ENCODE measurements at places on chromosomes 16 and 17. TPM values are rescaled to one million over a fixed set of nuclear protein-coding genes. Genes with fewer than 3 reads are reported as not detected.

GRCh38 chr16:88857728-88858339 is 907 bp downstream of the TRAPPC2L start:
- H3K27ac ChIP-seq = peak overlapping the region; percentile 21
- peaks cover 47% of the 10 kb centered on the region for H3K36me3 ChIP-seq
- H3K4me3 ChIP-seq = peak overlapping the region; percentile 69
- no peaks in the 10 kb centered on the region for H3K27me3 ChIP-seq
- H3K4me1 ChIP-seq = peaks cover 8% of the 10 kb centered on the region

- no peak overlapping the region for H3K4me3 ChIP-seq
- H3K4me1 ChIP-seq = no peaks in the 10 kb centered on the region
- no peak overlapping the region for H3K27ac ChIP-seq
Measured at GRCh38 chr17:194828-195602, 13.6 kb upstream of the DOC2B start.

- H3K4me1 ChIP-seq = no peaks in the 10 kb centered on the region
- no peaks in the 10 kb centered on the region for H3K27me3 ChIP-seq
- no peaks in the 10 kb centered on the region for H3K36me3 ChIP-seq
- no peak for DNase-seq
- no peak overlapping the region for H3K27ac ChIP-seq
- no peak overlapping the region for H3K4me3 ChIP-seq
Measured at GRCh38 chr16:27646806-27647205, 96.9 kb downstream of the KATNIP start.

DNA sequence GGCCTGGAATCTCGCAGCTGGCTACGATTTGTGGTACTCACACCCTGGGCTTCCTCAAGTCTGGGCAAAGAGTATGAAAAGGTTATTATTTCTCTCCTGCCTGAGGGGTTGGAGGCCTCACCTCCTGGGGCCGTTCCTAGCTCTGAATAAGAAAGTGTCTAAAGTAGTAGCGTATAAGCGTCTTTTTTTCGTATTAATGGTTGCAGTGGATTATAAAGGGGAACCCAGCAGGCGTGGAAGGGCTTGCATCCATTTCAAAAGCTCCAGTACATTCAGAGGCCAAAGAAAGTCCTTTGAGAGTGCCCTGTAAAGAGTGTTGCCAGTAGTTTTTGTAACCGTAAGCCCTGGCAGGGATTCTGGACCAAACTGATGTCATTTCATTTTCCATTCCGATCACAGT is 72.2 kb upstream of the MPHOSPH6 start:
- no peak overlapping the region for H3K4me3 ChIP-seq
- no peaks in the 10 kb centered on the region for H3K4me1 ChIP-seq
- H3K36me3 ChIP-seq = no peaks in the 10 kb centered on the region
- DNase-seq = no peak
- H3K27me3 ChIP-seq = no peaks in the 10 kb centered on the region

- peaks cover 19% of the 10 kb centered on the region for H3K4me1 ChIP-seq
- H3K27ac ChIP-seq = peak overlapping the region; percentile 88
- peaks cover 23% of the 10 kb centered on the region for H3K36me3 ChIP-seq
Measured at GRCh38 chr17:38868817-38869525, 887 bp upstream of the LASP1 start.

SP6 gene
- 7.9 TPM for total RNA-seq

RNF227 gene
- 2.1 TPM for total RNA-seq

- H3K36me3 ChIP-seq = no peaks in the 10 kb centered on the region
- no peak for DNase-seq
- H3K4me3 ChIP-seq = no peak overlapping the region
Measured at GRCh38 chr16:52439171-52439701, 107.7 kb downstream of the TOX3 start.

NPW gene
- 3.1 TPM for total RNA-seq

- no peak overlapping the region for H3K4me3 ChIP-seq
- peaks cover 58% of the 10 kb centered on the region for H3K27me3 ChIP-seq
- no peak overlapping the region for H3K27ac ChIP-seq
- no peak for DNase-seq
- no peaks in the 10 kb centered on the region for H3K4me1 ChIP-seq
Measured at GRCh38 chr16:3998793-3999478, 117.3 kb downstream of the ADCY9 start.

TAC4 gene
- not detected for total RNA-seq

- no peaks in the 10 kb centered on the region for H3K27me3 ChIP-seq
- DNase-seq = no peak
- H3K4me3 ChIP-seq = no peak overlapping the region
- no peaks in the 10 kb centered on the region for H3K4me1 ChIP-seq
- H3K36me3 ChIP-seq = peaks cover 11% of the 10 kb centered on the region
Measured at GRCh38 chr17:20236578-20237227, 227.5 kb downstream of the SPECC1 start.

GRCh38 chr16:8537691-8538342 is 52.5 kb downstream of the TMEM114 start:
- DNase-seq = no peak
- H3K36me3 ChIP-seq = no peaks in the 10 kb centered on the region
- no peak overlapping the region for H3K27ac ChIP-seq
- H3K4me3 ChIP-seq = no peak overlapping the region
- H3K4me1 ChIP-seq = no peaks in the 10 kb centered on the region

- H3K4me1 ChIP-seq = peaks cover 10% of the 10 kb centered on the region
- no peak for DNase-seq
Measured at GRCh38 chr17:49939318-49939717, 29.7 kb upstream of the DLX4 start.

GRCh38 chr17:48123111-48123510 is 15.5 kb downstream of the SNX11 start:
- H3K4me1 ChIP-seq = no peaks in the 10 kb centered on the region
- H3K36me3 ChIP-seq = peaks cover 45% of the 10 kb centered on the region
- DNase-seq = no peak
- no peaks in the 10 kb centered on the region for H3K27me3 ChIP-seq
- no peak overlapping the region for H3K27ac ChIP-seq

- no peak overlapping the region for H3K4me3 ChIP-seq
- H3K27ac ChIP-seq = no peak overlapping the region
- DNase-seq = no peak
Measured at GRCh38 chr16:88516601-88517061, 53.6 kb upstream of the ZC3H18 start.

KRT40 gene
- total RNA-seq = not detected

DHRS11 gene
- total RNA-seq = 68.2 TPM

GRCh38 chr17:39623356-39623950 is 3.3 kb upstream of the PPP1R1B start:
- H3K27ac ChIP-seq = no peak overlapping the region
- no peak overlapping the region for H3K4me3 ChIP-seq
- H3K4me1 ChIP-seq = peaks cover 43% of the 10 kb centered on the region
- no peaks in the 10 kb centered on the region for H3K36me3 ChIP-seq

FAM171A2 gene
- total RNA-seq = 8.6 TPM

DNA sequence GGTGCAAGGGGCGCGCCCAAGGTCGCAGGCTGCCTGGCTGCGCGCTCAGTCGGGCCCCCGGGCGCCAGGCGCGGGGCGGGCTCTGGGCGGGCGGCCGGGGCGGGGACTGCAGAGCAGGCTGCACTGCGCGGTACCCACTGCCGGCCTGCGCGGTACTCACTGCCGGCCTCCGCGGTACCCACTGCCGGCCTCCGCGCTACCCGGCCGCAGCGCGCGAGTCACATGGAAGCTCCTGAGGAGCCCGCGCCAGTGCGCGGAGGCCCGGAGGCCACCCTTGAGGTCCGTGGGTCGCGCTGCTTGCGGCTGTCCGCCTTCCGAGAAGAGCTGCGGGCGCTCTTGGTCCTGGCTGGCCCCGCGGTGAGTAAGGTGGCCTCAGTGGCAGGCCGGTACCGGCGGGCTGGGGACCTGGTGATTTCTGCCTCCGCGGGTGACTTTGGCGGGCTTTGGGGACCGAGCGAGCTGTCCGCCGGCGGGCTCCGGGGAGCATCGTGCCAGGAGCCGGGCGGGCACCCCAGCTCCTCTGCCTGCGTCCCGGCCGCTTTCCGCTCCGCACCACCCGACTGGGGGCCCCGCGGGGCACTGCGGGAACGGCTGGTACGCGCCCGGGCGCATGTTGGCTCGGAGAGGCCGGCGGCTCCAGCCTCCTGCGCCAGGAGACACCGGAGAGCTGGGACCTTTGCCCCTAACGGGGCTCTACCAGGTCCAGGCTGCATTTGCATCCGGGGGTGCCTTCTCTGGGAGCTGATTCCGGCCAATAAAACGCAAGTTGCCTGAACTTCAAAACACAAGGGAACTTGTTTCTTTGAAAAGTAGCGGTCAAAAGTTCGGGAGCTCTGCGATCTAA is at the start of gene SLC47A1:
Gene SLC47A1 (plus strand): TSS at position 137 of the 844 bp plus-strand sequence. CDS start 86 bp downstream, at position 223.
- no peak within 1 kb of the TSS for H3K27ac ChIP-seq
- H3K27me3 ChIP-seq = no peaks in the 10 kb centered on the region
- no peak for DNase-seq
- no peaks in the 10 kb centered on the region for H3K4me1 ChIP-seq

DNA sequence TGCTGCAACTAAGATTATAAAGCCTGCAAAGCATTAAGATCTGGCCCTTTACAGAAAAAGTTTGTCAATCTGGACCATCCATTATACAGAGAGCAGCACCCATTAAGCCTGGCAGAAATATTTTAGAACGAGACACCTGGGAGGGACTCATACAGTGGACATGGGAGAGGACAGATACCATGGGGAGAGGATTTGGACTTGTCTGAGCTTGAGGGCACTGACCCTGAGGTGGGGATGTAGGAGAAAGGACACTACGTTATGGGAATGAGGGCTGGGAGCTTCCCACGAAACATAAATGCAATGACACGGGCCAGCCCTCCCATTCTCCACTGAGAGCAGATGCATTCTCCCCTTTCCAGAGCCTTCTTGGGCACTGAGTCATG is 6.2 kb downstream of the RUSF1 start:
- H3K27me3 ChIP-seq = no peaks in the 10 kb centered on the region
- 0 out of 2 replicates have a peak, but pooled peaks cover 6% of the 10 kb centered on the region for H3K4me1 ChIP-seq
- DNase-seq = no peak

TBC1D3K gene
- total RNA-seq = not detected

NLRC5 gene
- 0.89 TPM for total RNA-seq

DNA sequence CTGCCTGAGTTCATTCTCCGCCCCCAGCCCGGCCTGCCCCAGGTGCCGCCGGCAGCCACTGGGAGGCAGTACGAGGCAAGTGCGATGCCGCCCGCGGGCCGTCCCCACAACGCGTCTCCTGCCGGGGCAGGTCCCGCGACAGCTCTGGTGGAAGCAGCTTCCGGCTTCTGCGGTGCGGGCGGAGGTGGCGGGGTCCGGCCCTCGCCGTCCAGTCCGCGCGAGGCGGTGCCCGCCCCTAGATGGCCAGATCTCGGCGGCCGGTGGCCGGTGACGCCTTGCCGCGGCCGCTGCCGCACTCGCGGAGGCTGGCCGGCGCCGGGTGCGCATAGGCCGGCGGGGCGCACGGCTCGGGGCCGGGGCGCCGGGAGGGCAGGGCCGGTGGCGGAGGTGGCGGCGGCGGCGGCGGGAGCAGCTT is 1.8 kb downstream of the GJD3 start:
- H3K36me3 ChIP-seq = no peaks in the 10 kb centered on the region
- peak overlapping the region; percentile 68 for H3K27ac ChIP-seq
- peak; percentile 91 for DNase-seq
- peak overlapping the region; percentile 58 for H3K4me3 ChIP-seq
- H3K4me1 ChIP-seq = peaks cover 3% of the 10 kb centered on the region

LUC7L3 gene
- total RNA-seq = 120 TPM

DNA sequence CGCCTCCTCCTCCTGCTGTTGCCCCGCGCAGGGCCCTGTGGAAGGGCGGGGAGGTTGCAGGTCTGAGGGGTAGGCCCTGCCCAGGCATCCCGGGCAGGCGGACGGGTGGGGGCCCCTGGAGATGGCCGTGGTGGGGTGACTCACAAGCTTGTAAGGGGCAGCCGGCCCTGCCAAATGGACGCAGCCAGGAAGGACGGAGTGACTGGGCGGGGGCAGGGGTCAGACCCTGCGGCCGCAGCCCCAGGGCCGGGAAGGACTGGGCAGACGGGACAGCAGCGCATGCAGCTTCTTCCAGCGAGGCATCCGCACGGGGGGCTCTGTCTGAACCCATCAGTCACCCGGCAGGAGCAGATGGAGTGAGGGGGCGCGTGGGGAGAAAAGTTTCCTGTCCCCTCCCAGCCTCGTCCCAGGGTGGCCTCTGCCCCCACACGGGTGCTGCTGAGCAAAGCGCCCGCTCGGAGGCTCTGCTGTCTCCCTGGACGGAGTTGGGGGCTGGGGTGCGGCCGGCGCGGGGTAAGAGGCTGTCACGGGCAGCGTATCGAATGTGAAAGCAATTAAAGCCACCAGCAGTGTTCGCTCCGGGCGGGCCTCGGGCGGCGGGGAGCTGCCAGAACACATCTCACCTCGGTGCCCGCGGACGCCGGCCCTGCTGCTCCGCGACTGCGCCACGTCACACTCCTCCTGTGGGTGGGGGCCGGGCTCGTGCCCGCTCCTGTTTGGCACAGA is 5.4 kb upstream of the PRR35 start:
- H3K27ac ChIP-seq = no peak overlapping the region
- DNase-seq = no peak
- H3K27me3 ChIP-seq = no peaks in the 10 kb centered on the region
- H3K36me3 ChIP-seq = peaks cover 37% of the 10 kb centered on the region
- H3K4me1 ChIP-seq = peaks cover 60% of the 10 kb centered on the region

DNA sequence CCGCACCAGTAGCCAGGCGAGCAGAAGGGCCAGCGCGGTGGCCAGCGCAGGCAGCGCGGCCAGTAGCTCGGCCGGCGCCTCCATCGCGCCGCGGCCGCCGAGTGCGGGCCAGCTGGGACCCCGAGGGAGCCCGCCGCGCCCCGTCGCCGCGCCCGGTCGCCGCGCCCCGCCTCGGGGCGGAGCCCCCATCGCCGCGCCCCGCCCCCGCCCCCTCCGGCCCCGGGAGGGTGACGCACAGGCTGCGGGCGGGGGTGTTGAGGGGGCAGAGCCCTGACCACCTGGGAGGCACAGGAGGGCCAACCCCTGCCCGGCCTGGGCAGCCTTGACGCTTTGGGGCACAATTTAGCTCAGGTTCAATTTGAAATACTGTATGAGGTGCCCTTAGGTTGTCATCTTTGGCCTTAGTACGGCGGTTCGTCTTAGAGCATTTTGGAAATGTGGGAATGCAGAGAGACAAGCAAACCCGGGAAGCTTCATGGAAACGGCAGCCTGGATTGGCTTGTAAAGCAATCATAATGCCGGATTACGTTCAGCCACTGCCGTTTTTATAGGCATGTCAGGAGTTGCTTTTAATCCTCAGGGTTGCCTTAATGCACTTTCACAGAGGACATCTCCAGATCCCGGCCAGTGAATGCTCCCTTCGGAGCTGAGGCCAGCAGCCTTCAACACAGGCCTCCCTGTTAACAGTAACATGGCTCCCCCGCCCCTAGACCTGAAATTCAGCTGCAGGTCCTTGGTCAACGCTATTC is at the start of gene MXRA7:
Gene MXRA7 (minus strand): TSS at position 103 of the 749 bp plus-strand sequence. CDS start 19 bp downstream, at position 84.
- DNase-seq = peak; percentile 93
- H3K27ac ChIP-seq = peak within 1 kb of the TSS; percentile 27
- H3K4me1 ChIP-seq = peaks cover 36% of the 10 kb centered on the region
- H3K4me3 ChIP-seq = peak within 1 kb of the TSS; percentile 42

DNA sequence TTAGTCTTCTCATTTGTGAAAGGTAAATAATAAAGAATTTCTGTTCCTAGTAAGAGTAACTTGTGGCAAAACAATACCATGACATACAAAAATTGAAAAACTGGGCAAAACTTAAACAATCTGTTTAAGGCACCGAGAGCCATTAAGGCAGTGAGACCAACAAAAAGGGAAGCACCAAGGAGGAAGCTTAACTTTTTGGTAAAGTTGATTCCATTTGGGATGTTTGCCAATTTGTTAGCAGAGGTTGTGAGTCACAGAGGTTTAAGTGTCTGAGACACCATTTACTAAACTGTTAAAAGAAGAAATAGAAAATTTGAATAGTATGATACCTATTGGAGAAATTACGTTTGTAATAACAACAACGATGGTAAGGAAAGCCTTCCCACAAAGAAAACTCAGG is 4.9 kb downstream of the SLC35G3 start:
- no peaks in the 10 kb centered on the region for H3K4me1 ChIP-seq
- no peak for DNase-seq
- H3K27ac ChIP-seq = no peak overlapping the region
- H3K36me3 ChIP-seq = no peaks in the 10 kb centered on the region
- H3K4me3 ChIP-seq = no peak overlapping the region

Data from K562 (cell line).